Mammary epithelial cell (primary cell): ENCODE measurements at places on chromosomes 6 and 20. TPM values are rescaled to one million over a fixed set of nuclear protein-coding genes. Genes with fewer than 3 reads are reported as not detected.
A peak's percentile ranks its signal among the peaks of the same experiment; 100 is the strongest.

- no peak for DNase-seq
These were observed 37.7 kb upstream of the SYNCRIP start for GRCh38 chr6:85680388-85680787.

DNA sequence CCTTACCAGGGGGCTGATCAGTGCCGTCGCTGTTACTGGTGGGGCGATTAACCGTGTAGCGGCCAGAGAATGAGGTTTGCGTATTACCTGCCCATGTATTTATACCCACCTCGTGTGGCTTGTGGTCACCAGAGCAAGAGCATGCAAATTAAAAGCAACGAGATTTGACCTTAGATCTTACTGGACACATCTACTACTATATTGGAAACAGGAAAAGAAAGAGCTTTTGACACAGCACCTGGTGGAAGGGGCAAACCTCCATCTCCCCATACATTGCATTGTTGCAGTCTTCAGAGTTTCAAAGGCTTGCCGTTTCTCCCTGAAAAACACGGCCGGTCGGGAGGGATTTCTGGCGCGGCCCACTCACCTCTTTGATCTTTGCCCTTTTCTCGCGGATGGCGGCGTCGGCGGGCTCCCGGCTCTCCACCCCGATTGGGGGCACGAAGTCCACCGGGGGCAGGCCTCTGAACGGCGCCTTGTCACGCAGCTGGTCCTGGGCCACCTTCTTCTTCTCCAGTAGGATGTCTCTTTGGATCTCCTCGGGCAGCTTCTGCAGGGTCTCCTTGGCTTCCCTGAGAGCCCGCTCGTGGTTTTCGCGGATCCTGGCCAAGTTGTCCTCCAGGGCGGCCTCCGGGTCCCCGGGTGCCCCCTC is 1.3 kb downstream of the MAN1A1 start:
- DNase-seq, result no peak

- peak; percentile 33 for DNase-seq
These were observed 329.3 kb downstream of the NRN1 start for GRCh38 chr6:5677219-5678000.

- no peak for DNase-seq
These were observed 190.2 kb downstream of the EDN1 start for GRCh38 chr6:12480379-12480778.

DNA sequence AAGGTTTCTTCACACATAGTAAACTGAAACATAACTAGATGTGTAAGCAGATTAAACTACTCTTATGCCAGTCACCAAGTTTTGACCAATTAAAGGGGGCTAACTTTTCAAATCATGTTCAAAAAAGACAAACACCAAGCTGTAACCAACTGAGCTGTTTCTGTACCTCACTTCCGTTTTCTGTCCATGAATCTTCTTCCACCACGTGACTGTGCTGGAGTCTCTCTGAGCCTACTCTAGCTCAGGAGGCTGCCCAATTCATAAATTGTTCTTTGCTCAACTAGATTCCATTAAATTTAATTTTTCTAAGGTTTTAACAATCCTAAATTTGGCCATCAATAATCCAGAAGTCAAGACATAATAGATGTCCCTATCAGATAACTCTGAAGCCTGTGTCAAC is 229.4 kb downstream of the FNDC1 start:
- no peak for DNase-seq

- DNase-seq, result no peak
These were observed 65.5 kb downstream of the ARID1B start for GRCh38 chr6:156842598-156843250.

- no peak for DNase-seq
These were observed 59.6 kb upstream of the ZFP64 start for GRCh38 chr20:52251136-52251700.

HSP90AB1 gene
- 986 TPM for total RNA-seq

DNA sequence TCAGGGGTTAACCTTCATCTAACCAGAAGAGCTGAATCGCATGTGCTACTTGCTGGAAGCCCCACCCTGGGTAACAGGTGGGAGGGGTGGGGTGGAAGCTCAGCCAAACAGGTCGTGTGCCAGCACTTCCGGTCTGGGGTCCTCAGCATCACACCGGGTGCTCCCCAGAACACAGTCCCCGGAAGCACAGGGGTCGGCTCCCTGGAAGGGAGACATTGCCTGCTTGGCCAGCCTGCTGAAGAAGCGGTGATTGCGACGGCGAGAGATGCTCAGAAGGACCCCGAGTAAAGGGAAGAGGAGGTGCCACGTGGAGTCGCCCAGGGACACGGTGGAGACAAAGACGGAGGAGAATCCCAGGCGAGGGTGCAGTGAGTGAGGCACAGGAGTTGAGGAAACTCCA is 36.5 kb downstream of the MYT1 start:
- no peak for DNase-seq

BPI gene
- not detected in 2 replicates for total RNA-seq

DNA sequence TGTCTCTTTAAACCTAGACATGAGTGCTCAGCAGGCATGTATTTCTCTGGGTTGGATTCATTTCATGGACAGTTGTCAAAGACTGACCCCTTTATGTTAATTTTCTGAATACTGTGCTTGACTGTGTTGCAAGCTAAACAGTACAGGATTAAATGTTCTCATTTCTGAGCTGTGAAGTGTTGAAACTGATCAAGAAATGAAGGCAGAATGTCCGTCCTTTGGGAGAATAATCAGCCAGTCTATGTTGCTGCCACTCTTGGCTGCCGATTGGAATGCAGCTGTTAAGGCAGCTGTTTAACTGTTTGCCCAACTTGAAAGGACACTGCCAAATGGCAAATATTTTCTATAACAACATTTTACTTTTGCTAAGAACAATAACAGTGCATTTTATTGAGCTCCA is 87.3 kb downstream of the CEP57L1 start:
- DNase-seq, result no peak

ATP5F1E gene
- total RNA-seq, result 13.7 TPM

GRCh38 chr20:38590676-38591473 is 9.9 kb downstream of the ADIG start:
- peak; percentile 13 for DNase-seq

DNA sequence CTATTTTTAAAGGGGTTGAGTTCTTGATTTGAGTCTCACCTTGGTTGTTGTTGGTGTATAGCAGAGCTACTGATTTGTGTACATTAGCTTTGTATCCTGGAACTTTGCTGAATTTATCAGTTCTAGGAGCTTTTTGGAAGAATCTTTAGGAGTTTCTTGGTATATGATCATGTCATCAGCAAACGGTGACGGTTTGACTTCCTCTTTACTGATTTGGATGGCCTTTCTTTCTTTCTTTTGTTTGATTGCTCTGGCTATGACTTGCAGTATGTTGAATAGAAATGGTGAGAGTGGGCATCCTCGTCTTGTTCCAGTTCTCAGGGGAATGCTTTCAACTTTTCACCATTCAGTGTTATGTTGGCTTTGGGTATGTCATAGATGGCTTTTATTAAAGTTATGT is 64.0 kb downstream of the CDYL start:
- no peak for DNase-seq

DNA sequence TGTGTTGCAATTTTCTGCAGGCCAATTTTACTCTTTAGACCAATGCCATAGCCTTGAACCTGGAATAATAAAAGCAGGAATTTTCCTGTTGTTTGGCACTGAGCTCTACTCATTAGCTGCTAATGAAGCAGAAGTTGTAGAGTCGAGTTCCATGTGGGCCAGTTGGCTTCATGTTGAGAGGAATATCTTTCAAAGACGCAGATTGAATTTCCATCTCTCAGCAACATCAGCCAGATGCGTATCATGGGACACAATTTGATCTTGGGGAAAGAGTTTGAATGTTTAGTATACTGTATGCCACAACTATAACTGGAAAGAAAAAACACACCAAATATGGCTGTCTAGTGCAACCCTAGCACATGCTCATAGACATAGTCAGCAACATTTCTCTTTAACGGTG is 259.6 kb downstream of the BCKDHB start:
- no peak for DNase-seq

GRCh38 chr20:33753763-33754162 is 22.0 kb downstream of the ZNF341 start:
- DNase-seq, result peak; percentile 23

- peak; percentile 60 for DNase-seq
These were observed 154.6 kb downstream of the SASH1 start for GRCh38 chr6:148497257-148497656.
